ENCODE measurements at places on chromosomes 12 and 14.
A peak's percentile ranks its signal among the peaks of the same experiment; 100 is the strongest.

- no peak for DNase-seq
These were observed 54.5 kb downstream of the TRPV4 start for GRCh38 chr12:109778684-109779083.

- no peak for DNase-seq
These were observed 104.2 kb upstream of the AMN1 start for GRCh38 chr12:31832740-31833729.

DNA sequence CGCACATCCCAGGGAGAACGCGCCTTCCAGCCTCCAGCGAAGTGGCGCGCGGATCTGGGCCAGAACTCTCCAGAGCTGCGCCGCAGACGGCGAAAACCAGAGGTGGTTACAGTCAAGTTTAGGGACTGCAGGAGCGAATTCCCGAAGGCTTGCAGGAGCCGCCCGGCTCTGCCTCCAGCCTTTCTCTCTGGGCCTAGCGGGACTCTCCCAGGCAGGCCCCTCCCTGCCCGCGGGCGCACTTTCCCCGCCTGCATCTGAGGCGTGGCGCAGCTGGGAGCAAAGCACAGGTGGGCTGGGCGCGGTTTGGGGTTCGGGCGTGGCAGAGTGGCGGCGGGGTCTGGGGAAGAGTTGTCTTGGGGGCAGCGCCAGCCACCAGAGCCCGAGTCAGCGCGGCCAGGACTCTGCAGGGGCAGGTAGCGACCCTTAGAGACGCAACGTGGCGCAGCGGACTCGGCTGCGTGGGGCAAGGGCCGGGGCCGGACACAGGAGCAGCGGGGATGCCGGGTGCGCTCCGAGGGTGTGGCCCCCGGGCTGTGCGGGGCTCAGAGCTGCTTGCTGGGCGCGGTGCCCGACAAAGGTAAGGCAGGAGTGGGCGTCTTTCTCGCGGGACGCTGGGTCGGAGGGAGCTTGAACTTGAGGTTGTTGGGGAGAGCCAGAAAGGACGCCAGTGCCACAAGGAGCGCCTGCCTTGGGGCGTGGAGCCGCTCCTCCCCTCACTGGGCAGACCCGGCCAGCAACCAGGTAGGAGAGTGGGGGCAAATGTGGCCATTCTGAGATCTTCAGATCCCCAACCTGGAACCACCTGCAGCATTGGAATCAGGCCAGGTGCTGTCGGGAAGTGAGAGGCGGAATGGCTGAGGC, 1126.0 kb downstream of the AACS start:
- DNase-seq: no peak

- DNase-seq: peak; percentile 71
These were observed at the start of gene DPY19L2 for GRCh38 chr12:63668028-63668799. DPY19L2 (minus strand) TSS chr12:63668493; CDS start chr12:63668393, 100 bp downstream.

GRCh38 chr12:18982226-18982949, 147.1 kb upstream of the PLEKHA5 start:
- no peak for DNase-seq

DNA sequence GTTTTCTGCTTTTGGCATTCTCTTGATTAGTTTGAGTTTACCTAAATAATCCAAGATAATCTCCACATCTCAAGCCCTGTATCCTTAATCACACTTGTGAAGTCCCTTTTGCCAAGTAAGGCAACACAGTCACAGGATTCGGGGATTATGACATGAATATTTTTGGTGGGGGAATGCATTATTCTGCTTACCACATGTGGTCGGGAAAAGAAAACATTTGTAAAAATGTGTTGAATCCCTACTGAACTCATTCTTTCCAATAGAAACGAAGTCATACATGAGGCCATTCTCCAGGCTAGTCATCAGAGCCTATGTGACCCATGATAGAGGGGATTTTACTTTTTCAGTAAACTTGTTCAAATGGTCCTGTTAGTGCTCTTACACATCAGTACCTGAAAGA, 58.5 kb upstream of the PRICKLE1 start:
- no peak for DNase-seq

GRCh38 chr14:89470401-89470800, 53.4 kb upstream of the FOXN3 start:
- DNase-seq: no peak

DNA sequence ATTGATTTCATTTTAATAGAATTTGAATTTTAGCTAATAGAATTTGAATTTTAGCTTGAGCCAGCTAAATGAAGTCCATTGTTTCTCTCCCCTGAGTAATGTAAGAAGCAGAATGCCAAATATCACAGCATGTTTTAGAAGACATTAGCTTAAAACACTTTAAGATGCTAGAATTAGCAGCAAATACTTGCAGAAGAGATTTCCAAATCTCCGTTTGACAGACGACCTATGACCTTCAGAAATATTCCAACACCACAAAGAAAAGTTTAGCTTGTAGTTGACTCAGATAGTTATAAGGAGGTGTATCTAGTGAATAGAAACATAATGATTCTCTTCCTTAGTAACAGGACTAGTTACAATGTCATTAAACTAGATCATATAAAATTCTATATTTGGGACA, 51.7 kb upstream of the MYF6 start:
- no peak for DNase-seq

DNA sequence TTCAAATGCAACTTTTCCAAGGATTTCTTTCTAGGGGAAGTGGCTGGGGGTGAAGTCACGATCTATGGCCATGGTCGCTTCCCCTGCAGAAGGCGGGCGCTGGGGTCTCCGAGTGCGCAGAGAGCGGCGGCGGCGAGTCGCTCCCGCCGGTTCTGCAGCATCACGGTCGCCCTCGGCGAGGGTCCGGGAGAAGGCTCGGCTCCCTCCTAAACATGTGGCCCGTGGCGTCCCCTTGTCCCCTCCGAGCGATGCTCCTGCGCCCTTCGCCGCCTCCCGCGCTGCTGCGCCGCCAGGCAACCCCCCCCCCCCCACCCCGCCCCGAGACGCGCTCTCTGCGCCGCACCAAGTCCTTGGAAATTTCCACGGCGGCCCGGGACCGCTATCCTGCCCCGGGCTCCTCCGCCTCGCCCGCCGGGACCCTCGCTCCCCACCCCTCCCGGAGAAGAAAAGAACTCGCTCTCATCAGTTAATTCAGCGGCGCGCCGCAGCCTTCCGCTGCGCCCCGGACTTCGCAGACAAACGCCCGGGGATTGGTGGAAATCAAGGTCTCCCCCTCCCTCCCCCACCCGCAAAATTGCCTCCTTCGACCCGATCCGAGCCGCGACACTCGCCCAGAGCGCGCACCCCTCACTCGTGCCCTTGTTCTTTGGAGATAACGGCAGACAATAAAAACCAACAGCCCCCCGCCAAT, at the start of gene ST8SIA1:
Gene ST8SIA1 (minus strand): TSS at position 298 of the 691 bp plus-strand sequence. CDS start 475 bp downstream, outside the sequence.
- peak; percentile 77 for DNase-seq

GRCh38 chr14:104200106-104200505, 61.7 kb downstream of the KIF26A start:
- no peak for DNase-seq

DNA sequence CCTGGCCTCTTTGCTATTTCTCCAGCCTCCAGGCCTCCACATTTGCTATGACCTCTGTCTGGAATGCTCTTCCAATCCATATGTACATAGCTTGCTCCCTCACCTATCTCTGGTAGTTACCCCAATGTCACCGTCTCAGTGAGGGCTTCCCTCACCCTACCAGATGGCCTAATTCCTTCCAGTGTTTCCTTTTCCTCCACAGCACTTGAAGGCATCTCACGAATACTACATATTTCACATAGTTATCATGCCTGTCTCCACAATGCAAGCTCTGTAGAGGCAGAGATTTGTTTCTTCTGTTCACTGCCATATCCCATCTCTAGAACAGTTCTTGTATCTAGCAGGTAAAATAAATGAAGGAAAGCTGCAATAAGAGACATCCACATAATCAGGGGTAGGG, 21.3 kb upstream of the HSP90B1 start:
- DNase-seq: no peak

DNA sequence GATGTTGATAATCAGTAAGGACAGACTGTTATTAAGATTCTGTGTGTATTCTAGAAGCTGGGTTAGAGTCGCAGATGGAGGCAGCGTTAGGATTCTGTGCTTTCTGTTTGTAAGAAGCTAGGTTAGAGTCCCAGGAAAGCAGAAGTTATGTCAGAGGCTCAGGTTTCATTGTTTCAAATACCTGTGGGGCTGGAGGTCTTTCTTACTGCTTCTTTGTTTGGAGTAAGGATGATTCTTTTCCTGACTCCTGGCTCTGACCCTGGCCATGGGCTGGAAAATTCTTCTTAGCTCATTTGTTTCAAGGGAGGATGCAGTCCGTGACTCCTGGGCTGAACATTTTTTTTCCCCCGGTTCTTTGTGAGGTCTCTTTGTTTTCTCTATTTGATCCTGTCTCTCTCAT, 5.2 kb downstream of the MUCL1 start:
- DNase-seq: no peak

DNA sequence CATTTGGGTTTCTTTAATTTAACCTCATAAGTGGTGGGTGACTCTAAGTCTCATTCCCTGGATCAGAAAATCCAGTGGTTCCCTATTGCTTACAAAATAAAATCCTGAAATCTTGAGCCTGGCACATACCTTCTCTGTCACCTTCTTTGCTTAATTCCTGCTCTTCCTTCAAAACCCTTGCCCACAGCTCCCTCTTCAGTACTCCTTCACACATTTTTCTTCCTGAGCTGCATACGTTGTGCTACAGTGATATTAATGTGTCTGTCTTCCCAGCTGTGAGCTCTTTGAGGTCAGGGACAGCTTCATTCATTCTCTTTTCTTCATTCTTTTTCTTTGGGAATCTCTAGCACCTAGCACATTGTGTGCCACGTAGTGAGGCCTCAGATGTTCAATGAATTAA, 9.5 kb downstream of the TSPAN11 start:
- DNase-seq: no peak
